Activated CD4-positive, CD25-positive, alpha-beta regulatory T cell (primary cell): ENCODE measurements at places on chromosomes 5 and 9.

- DNase-seq: no peak
These were observed 60.3 kb downstream of the MAPKAP1 start for GRCh38 chr9:125646621-125647100.

- no peak for DNase-seq
These were observed 80.1 kb downstream of the TRIM32 start for GRCh38 chr9:116767219-116767618.

GRCh38 chr5:148446611-148447010 lies 62.9 kb downstream of the FBXO38 start:
- DNase-seq: no peak

GRCh38 chr9:128120741-128121465 lies 6.6 kb downstream of the PTGES2 start:
- DNase-seq: no peak

GRCh38 chr5:151148583-151148982 lies 9.0 kb downstream of the ANXA6 start:
- no peak for DNase-seq

DNA sequence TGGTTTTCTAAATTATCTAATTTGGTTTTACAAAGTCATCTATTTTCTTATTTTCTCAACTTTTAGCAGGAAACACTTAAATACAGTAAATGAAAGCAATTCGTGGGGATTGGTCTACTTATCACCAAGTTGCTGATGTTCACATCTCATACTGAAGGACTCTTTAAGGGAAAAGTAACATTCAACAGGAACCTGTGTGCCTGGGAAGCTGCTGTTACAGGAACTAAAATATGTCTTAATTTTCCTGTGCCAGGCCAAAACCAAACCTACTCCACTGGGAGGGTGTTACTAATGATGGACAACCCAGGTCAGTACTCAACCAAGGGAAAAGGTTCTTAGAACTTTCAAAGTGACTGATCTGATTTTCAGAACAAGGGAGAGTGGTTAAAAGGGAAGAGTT lies 5.3 kb downstream of the ISCA1 start:
- no peak for DNase-seq

GRCh38 chr5:156219483-156220005 lies 107.4 kb upstream of the SGCD start:
- no peak for DNase-seq

DNA sequence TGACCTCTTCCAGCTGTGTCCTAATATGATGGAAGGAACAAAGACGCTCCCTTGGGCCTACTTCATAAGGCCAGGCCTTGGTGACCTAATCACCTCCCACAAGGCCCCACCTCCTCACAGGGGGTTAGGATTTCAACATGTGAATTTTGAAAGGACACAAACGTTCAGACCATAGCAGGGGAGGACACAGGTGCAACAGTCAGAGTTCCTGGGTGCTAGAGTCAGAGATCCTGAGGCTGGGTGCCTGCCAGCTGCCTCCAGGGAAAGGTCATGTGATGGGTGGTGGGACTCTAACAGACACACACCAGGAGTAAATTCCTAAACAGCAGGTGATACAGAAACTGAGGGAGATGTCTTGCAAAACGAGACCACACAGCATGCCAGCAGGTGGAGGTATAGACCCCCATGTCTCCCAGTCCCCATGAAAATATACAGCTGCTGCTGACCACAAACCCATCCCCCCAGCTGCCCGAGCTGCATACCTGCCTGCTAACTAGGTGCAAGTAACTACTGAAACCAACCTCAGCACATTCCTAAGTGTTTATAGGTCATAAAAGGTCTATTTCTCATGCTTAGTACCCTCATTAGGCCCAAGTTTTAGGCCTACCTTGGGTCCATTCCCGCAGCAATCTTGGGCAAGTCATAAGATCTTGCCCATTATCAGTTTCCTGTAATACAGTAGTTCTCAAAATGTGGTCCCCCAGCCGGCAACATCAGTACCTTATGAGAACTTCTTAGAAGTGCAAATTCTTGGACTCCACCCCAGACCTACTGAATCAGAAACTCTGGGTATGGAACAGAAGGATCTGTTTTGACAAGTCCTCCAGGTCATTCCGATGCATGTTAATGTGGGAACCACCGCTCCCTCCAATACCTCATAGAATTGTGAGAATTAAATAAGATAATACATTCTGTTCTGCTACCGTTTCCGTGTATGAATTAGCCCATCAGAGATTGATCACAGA lies 245.3 kb downstream of the ENC1 start:
- DNase-seq: no peak

DNA sequence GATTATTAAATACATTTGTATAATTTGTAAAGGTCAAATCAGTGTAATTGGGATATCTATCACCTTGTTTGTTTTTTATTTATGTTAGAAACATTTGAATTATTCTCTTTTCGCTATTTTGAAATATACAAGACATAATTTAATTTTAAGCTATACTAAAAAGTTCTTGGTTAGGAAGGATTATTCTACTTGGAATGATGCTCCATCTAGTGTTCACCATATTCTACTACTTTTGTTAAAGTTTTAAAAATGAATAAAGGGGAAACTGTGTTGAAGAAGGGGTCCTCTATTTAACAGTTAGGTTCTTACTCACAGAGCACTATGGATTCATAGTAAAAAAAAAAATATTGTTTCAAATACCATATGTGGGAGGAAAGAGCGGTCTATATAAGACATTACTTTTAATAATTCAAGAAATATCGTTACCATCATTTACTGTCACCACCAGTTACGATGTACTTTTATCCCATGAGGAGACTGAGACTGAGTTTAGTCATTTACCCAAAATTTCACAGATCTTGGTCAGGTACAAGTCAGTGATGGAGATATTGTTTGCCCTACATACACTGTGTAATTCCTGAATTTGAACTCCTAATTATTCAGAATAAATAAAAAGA lies 6.3 kb upstream of the STOM start:
- DNase-seq: no peak

GRCh38 chr5:87002485-87002884 lies 265.2 kb upstream of the RASA1 start:
- no peak for DNase-seq

DNA sequence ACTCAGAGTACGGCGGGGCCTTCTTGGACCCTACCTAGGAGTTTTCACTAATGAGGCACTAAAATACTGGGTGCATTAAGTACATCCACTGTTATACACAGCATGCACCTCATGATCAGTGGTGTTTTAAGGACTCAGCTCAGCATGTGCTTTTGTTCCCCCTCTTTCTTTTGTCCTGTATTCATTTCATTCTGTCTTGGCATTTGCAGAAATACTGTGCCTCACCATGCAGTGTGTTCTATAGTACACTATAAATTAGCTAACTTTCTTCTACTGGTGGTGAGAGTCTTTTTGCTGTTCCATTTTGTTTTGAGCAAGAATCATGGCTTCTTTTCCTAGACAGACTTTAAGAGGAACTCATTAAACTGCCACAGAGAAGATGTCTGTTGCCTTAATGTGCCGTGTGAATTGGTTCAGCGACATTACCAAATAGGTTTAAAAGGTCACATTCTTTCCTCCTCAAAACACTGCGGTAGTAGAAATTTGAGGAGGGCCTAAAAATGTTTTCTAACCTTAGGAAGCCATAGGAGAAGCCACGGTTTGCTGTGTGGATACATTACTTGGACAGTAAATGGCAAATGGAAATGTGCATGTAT lies 276.6 kb downstream of the MAST4 start:
- no peak for DNase-seq

DNA sequence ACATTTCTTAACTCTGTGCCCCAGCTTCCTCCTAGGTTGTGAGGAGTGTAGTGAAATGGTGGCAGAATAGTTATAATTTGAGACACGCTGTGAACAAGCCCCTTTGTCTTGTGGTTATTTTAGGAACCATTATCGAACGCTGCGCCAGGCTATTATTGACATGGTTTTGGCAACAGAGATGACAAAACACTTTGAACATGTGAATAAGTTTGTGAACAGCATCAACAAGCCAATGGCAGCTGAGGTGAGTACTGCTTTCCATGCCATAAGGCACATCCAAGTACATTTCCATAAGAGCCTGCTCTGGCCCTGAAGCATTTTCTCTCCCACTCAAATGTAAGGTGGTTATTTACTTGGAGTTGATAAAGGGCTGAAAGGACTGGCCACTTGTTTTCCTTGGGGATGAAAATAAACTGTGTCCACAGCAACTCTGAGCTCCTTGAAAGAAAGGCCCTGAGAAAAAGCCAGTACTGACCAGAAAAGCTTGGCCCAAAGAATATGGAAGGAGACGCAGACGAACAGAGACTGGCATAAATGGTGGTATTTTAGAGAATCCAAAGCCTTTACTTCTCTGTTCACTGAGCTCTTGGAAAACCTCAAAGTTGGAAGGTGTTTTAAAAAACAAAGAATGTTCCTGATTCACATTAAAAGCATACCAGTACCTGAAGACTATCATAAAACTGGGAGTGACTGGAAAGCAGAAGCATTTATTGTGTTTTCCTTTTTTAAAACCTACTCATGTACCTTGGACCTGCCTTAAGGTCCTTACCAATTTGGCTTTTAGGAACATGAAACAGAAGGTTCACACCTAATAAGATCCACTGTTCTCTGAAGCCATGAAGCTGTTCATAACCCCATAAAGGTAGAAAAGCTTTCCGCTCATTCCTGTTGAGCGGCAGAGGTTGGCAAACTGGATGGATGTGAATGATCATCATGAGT lies 72.2 kb downstream of the WDR41 start:
- DNase-seq: no peak

DNA sequence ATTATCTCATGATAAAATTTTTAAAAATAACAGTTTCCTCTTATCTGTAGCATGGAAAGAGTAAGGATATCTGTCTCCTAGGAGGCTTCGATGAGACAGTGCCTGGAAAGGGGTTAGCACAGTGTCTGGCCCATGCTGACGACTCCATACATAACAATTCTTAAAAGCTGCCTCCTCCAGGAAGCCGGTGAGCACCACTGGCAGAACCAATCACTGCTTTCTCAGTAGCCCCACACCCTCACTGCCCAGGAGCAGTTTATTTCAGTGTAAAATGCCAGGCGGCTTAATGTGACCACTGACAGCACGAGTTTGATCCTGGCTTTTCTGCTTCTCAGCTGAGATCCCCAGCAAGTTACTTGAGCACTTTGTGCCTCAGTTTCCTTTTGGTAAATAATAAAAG lies 1.2 kb upstream of the NIPAL4 start:
- no peak for DNase-seq

DNA sequence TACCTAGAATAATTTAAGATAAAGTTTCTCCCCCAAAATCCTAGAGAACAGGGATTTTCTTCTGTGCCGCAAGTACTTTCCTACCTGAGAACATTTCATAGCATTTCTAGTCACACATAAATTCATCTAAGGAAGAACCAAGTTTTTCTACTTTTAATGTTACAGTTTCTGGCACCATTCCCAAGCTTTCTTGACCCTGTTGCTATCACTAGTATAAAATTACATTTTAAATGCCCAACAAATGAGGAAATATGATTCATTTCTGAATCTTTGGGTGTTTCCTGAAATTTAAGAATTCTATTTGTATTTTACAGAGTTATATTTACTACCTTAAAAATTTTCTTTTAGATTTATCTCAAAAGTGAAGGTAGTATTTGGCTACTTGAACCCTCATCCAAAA lies 137.8 kb downstream of the LPAR1 start:
- DNase-seq: no peak

DNA sequence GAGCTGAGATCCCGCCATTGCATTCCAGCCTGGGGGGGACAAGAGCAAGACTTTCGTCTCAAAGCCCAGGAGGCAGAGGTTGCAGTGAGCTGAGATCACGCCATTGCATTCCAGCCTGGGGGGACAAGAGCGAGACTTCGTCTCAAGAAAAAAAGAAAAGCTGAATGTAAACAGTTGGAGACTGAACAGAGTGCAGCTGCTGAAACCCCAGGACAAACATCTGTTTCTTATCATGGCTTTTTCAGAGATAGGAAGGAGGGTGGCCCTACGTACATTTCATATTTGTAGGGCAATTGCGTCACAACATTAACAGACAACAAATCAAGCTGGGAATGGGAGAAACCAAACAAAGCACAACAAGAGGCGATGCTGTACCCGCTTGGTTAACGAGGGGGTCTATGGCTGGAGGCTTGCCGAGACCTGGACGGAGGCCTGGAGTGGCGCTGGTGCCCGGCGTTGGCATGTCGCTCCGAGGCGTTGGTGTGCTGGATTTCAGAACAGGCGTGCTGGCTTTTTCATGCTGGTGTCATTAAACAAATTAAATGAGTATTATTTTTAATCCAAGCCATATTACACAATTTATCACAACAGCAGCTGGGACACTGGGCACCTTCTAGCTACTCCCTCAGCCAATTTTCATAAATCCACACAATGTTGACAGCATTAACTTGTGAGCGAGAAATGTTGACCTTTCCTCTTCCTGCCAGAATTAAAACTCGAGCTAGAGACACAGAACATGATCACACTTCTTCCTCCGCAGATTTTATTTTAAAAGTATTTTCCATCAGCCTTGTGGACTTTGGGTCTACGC lies 76.1 kb downstream of the TLE1 start:
- DNase-seq: no peak

DNA sequence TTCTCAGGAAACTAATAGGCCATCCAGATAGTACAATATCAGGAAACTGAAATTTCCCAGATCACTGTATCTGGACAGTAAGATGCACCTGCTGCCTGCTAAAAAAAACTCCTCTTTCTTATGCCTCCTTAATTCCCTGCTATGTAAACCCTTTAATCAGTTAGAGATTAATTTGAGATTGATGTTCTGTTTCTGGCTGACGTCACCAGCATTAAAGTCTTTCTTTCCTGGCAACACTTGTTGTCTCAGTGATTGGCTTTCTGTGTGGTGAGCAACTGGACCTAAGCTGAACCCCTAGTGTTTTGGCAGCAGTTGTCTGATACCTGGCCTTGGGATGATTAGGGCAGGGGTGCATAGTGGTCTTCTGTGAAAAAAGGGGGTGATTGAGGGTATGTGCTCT lies 175.8 kb downstream of the TENT4A start:
- DNase-seq: no peak

DNA sequence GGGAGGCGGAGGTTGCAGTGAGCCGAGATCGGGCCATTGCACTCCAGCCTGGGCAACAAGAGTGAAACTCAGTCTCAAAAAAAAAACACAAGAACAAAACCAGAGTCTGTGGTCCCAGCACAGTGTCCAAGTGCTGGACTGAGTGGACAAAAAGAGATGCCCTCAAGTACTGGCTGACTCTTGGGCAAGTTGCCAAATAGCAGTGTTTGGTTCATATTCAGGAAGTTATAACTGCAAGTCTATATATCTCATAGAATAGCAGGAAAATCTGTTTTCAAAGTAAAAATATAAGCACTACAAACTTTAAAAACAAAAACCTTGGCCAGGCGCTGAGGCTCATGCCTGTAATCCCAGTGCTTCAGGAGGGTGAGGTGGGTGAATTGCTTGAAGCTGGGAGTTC lies 7.3 kb downstream of the HABP4 start:
- no peak for DNase-seq

- DNase-seq: no peak
These were observed 3.0 kb upstream of the ETF1 start for GRCh38 chr5:138545919-138546562.

DNA sequence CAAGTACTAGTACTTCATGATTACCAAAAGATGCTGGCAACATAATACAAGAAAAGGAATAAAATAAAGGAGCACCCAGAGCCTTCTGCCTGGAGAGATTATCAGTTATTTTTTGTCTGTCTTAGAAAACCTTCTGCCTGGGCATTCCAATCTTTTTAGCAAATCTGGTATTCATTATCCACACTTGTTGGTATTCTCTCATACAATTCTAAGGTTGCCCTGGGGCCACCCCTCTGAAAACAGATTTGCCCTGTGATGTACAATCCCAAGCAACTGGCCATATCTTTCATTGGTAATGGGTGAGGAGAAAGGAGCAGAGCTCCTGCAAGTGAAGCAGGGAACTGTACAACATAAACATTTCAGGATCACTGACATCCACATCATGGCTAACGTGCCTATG lies 47.8 kb downstream of the WDR41 start:
- no peak for DNase-seq
